ENCODE measurements at places on chromosomes 1 and 21. TPM values are rescaled to one million over a fixed set of nuclear protein-coding genes. Genes with fewer than 3 reads are reported as not detected.
A peak's percentile ranks its signal among the peaks of the same experiment; 100 is the strongest.

DNA sequence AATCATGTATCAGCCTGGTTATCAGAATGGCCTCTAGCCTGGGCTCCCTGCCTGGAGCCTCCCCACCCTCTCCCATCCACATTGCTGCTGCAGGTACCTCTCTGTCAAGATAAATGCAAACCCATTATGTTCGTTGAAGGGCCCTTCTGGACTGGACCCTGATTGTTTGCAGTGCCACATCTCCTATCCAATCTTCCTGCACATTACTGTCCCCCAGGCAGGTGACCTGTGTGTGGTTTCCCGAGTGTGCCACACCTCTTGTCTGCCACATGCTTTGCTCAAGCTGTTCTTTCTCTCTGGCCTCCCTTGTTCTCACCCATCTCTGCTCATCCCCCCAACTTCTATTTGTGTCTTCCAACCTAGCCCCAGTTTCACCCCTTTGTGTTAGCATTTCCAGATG, 32.4 kb downstream of the IER5 start:
- no peak for DNase-seq

- no peak for DNase-seq
These were observed 5.7 kb upstream of the PPP1R15B start for GRCh38 chr1:204417074-204417997.

- DNase-seq, result no peak
These were observed 5.9 kb downstream of the PDC start for GRCh38 chr1:186454981-186455380.

GRCh38 chr1:11013160-11013531, 692 bp downstream of the TARDBP start:
- no peak for DNase-seq

DNA sequence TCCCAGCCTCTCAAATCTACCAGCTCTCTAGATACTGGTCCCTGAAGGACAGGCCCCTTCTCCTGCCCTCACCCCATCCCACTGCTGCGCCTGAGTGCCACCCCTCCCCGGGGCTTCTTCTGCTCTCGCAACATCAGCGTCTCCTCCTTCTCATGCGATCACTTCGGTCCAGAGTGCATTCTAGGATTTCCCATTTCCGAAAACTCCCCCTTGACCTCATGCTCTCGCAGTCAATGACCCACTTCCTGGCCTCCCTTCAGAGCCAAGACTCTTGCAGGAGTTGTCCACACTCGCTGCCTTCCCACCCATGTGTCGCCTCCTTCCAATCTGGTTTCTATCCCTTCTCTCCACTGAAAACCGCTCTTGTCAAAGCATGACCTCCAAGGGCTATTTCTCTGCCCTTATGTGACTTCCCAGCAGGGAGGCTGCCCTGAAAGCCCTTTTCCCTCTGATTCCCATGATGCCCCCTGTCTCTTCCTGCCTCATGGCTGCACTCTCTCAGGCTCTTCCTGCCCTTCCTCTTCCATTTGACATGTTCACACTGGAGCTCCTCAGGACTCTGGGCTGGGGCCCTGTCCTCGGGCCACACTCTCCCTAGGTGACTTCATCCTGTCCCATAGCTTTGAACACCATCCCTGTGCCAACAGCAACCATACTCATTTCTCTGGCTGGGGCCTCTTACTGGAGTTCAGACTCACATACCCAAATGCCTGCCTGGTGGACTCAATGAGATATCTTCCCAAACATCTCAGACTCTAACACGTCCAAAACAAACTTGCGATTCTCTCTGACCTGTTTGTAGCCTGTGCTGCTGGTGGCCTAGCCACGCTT, 46.0 kb downstream of the LDLRAD2 start:
- no peak for DNase-seq

Gene F3
- 16.7 TPM for total RNA-seq

DNA sequence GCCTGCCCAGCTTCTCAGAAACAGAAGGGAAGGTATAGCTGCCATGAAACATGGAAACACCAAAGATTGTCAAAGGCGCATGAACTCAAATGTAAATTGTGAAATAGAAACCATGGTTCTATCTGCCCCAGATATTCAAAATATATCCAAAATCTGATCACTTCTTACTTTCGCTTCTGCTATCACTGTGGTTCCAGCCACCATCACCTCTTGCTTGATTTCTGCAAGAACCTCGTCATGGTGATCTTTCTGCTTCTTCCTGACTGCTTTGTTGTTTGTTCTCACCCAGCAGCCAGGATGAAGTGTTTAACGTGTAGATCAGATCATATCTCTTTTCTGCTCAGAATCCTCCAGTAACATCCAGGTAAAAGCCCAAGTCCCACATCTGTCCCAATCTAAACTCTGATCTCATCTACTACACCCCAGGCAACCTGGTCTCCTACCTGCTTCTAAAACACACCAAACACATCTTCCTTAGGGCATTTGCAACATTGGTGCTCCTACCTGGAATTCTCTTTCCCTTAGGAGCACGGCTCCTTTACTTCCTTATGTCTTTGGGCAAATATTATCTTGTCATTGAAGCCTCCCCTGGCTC, 10.5 kb upstream of the LMO4 start:
- DNase-seq, result no peak

- DNase-seq, result no peak
These were observed 158.3 kb downstream of the FGGY start for GRCh38 chr1:59455206-59455605.

Gene KMO
- total RNA-seq, result not detected

- no peak for DNase-seq
These were observed 28.4 kb upstream of the C1orf159 start for GRCh38 chr1:1144122-1144842.

- DNase-seq, result peak; percentile 93
These were observed 2.2 kb downstream of the ACAP3 start for GRCh38 chr1:1305300-1306069.

Gene TTC39A
- not detected for total RNA-seq

GRCh38 chr1:168202941-168203654, 22.7 kb upstream of the SFT2D2 start:
- DNase-seq, result no peak

Gene HSPA6
- 1.8 TPM for total RNA-seq

DNA sequence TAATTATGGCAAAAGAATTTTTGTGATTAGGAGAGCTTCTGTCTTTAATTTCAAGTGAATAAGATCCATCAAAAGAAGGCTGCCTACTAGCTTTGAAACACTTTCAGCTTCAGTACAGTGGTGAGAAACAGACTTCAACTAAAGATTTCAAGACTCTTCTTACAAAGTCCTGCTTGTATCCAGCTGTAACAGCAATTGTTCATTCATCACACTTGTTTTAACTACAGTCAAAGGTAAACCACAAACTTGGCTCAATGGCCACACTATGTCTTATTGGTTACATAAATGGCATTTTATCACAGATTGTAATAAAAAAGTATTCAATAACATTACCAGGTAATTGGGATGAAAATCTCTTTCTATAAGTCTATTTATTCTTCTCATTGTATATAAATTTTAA, 59.2 kb downstream of the WARS2 start:
- no peak for DNase-seq

Data from esophagus muscularis mucosa (tissue), 4 donors.